ENCODE measurements at places on chromosomes 12 and 14.

GRCh38 chr12:132153501-132154340, 9.5 kb downstream of the NOC4L start:
- DNase-seq: peak; percentile 79

DNA sequence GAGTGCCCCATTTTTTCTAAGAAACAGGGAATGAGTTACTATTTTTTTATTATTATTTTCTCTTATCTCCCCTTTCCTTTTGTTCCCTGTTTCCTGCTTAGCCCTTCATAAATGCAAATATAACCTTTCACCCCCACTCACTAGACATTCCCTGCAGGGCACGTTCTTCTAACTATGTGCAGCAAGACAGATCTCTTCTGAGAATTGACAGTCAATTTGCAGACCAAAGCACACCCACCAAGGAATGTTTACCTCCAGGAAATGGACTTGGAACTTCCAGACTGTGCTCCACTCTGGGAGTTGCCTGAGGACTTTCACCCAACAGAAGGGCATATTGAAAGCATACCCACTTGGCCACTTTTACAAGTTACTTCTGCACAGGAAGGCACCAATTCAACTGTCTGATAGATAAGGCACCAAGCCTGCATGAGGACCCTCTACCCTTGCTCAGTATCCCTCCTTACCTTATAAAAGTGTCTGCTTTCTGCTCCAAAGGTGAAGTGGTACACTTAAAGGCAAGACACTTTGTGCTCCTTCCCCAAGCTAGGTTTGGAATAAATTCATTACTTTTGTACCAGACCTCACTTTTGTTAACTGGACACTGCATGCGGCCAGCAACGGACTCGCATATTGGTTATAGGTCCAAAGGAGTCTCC, 6.5 kb downstream of the TAS2R19 start:
- peak; percentile 10 for DNase-seq

DNA sequence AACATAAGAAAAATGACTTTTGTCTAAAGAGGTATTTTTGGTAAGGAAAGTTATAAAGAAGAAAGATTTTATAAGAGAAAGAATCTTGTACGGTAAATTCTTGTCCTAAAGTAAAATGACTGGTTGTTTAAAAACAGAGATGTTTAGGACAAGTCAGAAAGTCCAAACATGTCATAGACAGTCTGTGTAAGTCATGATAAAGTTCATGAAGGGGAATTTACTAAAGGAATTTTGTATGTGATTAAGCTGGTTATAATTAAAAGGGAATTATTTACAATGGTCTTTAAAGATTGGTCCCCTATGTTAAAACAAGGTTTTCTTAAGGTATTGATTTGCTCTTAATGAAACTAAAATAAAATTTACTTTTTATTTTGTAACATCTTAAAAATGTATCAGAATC, 269.4 kb upstream of the CCDC196 start:
- DNase-seq: no peak

DNA sequence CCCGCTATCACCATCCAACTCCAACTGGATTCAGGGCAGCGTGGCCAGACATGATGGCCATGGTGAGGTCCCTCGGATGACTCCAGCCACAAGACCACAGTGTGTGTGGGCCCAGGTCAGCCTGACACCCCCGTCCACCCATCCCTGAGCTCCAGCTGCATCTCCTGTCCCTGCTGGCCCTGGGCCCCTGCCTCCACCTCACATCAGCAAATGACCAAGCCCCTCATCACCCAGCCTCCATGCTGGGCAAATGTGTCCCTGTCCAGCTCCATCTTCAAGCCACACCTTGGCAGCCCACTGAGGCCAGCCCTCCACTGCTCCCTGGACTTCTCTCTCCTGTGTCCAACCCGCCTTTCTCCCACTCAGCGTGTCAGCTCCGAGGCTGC, 3.2 kb downstream of the GPR132 start:
- DNase-seq: no peak

DNA sequence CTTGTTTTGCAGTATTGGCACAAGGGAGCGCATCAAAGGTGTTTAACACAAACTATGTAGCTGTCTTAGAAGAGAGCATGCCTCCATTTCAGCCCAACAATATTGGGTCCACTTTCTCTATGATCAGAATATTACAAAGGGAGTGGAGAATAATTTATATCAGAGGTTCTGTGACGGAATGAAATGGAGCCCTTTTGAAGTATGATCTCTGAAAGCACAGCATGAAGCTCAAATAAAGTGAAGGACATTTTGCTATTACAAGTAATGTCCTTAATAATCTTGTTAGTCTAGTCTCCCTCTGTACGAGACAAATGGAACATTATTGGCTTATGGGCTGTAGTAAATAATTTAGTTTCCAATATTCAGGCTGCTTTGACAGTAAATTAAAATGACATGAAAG, 302.7 kb downstream of the NPAS3 start:
- no peak for DNase-seq

DNA sequence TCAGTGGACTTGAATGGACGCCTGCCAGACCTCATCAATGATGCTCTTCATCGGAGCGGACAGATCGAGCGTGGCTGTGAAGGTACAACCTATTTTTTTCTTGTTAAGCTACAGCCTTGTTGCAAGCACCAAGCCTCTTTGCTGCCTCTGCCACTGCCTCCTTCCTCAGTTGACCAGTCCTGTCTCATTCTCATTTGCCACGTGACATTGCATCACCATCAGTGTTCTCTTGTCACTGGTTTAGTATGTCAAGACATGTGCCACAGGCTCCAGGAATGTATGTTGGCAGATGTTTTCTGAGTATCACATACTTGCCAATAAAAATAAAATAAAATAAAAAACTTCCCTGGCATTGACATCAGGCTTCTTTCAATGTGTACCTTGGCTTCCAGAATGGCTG, 798.1 kb downstream of the NRXN3 start:
- no peak for DNase-seq

GRCh38 chr12:56151672-56152131, 685 bp upstream of the MYL6B start:
- no peak for DNase-seq
